Left lung (tissue), 14 donors: ENCODE measurements at places on chromosomes 5 and 9.

GRCh38 chr5:138946241-138946623 is 71.1 kb upstream of the LRRTM2 start:
- DNase-seq: no peak

DNA sequence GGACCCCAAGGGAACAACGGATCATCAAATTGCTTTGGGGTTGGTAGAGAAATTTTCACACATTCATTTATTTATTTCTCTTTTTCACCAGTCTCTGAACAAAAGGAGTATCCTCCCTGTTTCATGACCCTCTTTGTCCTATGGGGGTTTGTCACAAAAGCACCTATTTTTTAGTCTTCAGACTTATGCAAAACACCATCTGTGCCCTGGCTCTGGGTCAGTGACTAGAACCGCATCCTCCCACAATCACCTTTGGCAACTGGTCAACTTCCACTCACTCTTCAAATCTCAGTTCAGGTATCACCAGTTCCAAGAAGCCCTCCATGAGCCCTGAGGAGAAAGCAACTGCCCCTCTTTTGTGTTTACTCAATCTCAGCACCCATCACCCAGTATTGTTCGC is 395.7 kb downstream of the CDK5RAP2 start:
- no peak for DNase-seq

DNA sequence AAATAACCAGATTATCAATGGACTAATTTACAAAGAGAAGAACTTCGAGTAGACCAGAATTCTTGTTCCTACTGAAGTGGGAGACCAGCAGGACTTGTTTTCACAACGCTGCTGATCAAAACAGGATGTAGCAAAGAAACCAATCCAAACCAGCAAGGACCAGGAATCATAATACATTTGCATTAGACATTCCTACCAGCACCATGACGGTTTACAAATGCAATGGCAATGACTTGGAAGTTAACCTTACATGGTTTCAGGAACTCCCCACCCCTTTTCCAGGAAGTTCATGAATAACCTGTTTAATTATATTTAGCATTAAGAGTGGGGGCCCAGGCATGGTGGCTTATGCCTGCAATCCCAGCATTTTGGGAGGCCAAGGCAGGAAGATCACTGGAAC is 100.0 kb downstream of the LPAR1 start:
- no peak for DNase-seq

GRCh38 chr5:20000416-20000815 is 12.4 kb upstream of the CDH18 start:
- DNase-seq: no peak

- no peak for DNase-seq
These were observed 329.5 kb downstream of the DEPDC1B start for GRCh38 chr5:60370508-60370907.

- no peak for DNase-seq
These were observed 518.1 kb downstream of the ELAVL2 start for GRCh38 chr9:23307731-23308513.

DNA sequence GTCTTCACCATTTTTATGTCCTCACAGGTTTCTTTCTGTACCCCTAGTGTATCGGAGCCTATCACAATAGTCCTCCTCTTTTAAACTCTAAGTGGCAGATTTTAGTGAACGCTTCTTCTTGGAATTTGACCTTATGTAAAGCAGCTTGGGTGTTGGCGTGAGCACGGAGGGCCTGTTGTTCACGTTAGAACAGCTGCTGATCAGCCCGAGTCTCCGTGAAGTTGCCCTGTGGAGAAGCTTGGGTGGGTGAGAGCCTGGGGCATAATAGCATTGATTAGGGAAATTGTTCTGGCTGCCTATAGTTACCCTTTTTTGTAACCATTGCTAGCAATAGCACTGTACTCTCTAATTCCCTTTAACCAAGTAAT is 167.0 kb upstream of the OTULINL start:
- no peak for DNase-seq

DNA sequence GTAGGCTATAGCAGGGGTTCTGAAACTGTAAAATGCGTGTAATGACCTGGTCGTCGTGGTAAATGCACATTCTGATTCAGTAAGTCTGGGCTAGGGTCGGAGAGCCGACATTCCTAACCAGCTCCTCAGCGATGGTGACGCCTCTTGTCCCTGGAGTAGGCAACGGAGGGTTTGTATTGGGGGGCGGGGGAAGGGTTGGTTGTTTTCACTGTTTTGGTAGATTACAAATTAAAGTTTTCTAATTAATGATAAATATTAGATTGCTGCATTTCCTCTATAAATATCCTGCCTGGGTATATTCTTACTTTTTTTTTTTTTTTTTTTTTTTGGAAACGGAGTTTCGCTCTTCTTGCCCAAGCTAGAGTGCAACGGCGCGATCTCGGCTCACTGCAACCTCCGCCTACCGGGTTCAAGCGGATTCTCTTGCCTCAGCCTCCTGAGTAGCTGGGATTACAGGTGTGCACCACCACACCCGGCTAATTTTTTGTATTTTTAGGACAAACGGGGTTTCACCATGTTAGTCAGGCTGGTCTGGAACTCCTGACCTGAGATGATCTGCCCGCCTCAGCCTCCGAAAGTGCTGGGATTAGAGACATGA is 566 bp upstream of the ALDH7A1 start:
- no peak for DNase-seq
